ENCODE measurements at places on chromosomes 3 and 15.
A peak's percentile ranks its signal among the peaks of the same experiment; 100 is the strongest.

GRCh38 chr3:153338487-153338886, 176.5 kb downstream of the RAP2B start:
- no peak for DNase-seq

GRCh38 chr3:184472723-184473428, 88.7 kb upstream of the EPHB3 start:
- DNase-seq: no peak

- DNase-seq: no peak
These were observed 79.3 kb upstream of the SNRPA1 start for GRCh38 chr15:101374326-101374725.

DNA sequence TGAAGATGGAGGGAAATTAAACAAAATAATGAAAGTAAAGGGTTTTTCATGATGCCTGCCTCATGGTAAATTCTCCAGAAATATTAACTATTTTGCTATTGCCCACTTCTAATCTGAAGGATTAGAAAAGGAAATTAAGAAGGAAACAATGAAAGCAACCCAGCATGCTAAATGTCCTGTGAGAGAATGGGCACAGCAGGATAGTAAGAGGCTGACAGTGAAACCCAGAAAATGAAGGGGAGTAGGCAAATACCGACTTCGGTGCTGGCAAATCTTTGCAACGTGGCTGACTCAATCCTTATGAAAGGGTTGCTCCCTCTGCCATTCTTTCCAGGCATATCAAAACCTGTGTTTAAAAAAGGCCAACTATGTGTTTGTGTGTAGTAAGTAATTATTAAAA, 147.5 kb upstream of the SYNPR start:
- no peak for DNase-seq

GRCh38 chr15:88275804-88276203, 19.3 kb upstream of the NTRK3 start:
- DNase-seq: no peak

DNA sequence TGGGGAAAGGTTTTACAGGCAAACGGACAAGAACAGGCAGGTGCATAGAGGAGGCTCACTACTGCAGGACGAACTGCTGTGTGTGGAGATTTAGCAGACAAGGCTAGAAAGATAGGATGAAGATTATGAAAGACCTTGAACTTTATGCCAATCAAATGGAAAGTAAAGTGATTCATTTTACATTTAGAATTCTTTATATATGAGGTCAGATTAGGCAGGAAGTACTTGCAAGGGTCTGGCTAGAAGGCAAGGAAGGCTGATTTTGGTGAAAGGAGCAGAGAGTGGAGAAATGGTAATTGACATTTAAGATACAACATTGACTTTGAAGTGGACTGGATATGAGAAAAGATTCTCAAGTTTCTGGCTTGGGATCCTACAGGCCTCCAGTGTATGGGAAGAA, 33.6 kb downstream of the PLSCR4 start:
- DNase-seq: no peak

GRCh38 chr3:11898611-11899325, 52.1 kb upstream of the TAMM41 start:
- DNase-seq: no peak

GRCh38 chr15:56805466-56806147, 72.3 kb upstream of the ZNF280D start:
- no peak for DNase-seq

DNA sequence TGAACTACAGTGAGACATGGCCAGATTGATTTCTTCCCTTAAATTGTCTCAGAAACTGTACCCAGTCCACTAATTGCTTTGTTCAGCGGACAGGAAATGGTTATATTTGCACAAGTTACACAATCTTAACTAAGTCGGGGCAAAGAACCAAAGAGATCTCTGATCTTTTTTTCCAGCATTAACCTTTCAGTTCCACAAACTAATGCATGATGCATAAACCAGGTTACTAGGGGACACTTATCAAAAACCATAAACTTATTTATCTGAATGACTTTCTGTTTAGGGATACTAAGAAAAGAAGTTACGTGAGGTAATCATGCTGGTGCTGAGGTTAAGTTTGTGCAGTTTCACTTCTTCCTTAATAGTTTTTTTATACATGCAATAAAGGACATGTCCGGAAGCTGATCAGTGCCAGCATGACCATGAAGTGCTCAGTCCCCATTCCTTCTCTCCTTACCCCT, 22.4 kb downstream of the FNDC3B start:
- DNase-seq: no peak

DNA sequence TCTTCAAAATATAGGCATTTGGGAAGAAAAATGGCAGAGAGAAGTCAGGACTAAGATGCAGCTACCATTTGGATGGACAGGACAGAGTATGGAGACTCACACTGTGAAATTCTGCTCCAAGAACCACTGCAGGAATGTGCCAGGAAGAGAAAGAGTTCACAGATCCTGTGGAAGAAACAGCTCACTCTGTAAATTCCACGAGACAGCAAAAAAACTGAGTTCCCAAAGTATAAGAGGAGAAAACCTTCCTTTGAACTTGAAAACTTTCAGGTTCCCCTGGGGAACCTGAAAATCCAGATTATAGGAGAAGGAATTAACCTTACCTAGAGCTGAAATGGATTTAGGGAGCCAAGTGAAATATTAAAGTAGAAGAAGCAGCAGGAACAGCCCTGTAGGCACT, 137.1 kb downstream of the PLCH1 start:
- DNase-seq: no peak

- DNase-seq: peak; percentile 73
These were observed at the start of gene IL5RA for GRCh38 chr3:3110299-3110630. IL5RA (minus strand) TSS chr3:3110374; CDS start chr3:3104984, 5,390 bp downstream.

DNA sequence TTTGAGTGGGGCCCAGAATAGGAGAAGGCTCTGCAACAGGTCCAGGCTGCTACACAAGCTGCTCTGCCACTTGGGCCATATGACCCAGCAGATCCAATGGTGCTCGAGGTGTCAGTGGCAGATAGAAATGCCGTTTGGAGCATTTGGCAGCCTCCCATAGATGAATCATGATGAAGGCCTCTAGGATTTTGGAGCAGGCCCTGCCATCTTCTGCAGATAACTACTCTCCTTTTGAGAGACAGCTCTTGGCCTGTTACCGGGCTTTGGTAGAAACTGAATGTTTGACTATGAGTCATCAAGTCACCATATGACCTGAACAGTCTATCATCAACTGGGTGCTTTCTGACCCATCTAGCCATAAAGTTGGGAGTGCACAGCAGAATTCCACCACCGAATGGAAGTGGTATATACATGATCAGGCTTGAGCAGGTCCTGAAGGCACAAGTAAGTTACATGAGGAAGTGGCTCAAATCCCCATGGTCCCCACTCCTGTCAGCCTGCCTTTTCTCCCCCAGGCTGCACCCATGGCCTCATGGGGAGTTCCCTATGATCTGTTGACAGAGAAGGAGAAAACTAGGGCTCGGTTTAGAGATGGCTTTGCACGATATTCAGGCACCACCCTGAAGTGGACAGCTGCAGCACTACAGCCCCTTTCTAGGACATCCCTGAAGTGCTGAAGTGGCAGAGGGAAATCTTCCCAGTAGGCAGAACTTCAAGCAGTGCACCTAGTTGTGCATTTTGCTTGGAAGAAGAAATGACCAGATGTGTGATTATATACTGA, 971.4 kb downstream of the MCTP2 start:
- no peak for DNase-seq

GRCh38 chr3:65342084-65342683, 654.4 kb upstream of the ADAMTS9 start:
- no peak for DNase-seq

DNA sequence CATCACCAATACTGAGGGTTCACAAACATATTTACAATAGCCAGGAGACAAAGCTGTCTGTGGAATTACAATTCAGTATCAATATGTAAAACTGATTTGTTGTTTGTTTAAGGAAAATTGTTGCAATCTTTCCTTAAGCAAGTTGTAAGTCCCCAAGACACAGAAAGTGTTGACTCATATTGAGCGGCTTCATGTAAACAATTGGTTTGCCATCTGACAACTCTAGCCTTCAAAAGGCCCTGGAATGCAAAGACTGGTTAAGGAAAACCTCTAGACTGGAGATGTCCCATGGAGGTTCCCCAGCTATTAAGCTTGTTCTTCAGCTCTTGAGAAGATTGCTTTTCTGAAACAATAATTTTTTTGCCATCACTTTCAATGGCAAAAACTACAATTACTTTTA, 283.7 kb upstream of the PROK2 start:
- DNase-seq: no peak

DNA sequence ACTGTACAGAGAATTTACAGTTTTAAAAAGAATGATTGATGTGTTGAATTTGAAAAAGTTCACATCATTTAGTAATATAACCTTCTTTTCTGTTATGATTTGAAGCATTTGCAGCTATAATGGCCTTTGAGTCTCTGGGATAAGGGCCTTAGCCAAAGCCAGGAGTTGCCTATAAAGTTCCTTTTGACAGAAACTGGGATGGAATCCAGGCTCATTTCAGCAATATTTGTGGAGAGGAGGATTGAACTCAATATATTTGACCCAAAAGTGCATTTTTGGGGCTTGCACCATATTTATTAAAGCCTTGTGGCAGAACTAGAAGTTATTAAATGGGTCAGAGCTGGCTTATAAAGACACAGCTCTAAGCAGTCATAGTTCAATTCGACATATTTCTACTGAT, 348.7 kb upstream of the EPHA3 start:
- no peak for DNase-seq

DNA sequence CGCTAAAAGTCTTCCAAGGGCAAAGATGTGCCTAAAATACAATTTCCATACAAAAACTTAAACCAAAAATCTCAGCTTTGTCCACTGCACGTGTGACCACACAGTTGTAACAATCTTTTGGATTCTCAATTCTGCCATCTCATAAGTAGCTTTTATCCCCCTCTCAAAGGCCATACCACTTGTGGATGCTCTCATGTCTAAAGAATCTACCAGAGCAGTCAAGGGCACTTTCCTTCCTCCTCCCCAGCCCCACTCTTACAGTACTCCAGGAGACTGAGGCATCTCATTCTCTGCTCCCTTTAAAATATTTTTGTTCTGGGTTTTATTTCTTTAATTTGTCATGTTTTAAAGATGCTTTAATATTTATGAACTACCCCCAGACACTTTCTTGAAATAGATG, 102.3 kb upstream of the PFN2 start:
- DNase-seq: no peak

DNA sequence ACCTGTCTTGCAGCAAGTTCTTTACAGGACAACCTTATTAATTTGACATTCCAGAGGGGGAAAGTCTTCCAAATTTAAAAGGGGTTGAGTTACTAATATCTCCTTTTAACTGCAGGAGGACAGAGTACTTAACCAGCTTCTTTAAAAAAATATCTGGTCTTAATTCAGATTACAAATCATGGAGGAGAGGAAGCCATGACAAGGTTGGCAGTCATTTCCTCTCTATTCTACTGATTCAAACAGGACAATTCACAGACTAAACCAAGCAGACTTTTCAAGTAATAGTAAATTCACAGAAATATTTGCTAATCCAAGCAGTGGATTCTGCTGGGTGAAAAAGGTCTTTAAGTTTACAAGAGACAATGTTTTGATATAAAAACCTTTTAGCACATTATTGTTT, 185.3 kb downstream of the CFAP20DC start:
- no peak for DNase-seq

- DNase-seq: no peak
These were observed 269.4 kb upstream of the SUCLG2 start for GRCh38 chr3:67923796-67924195.
